Skeletal muscle cell (primary cell): ENCODE measurements at places on chromosomes 6 and 20.
A peak's percentile ranks its signal among the peaks of the same experiment; 100 is the strongest.

DNA sequence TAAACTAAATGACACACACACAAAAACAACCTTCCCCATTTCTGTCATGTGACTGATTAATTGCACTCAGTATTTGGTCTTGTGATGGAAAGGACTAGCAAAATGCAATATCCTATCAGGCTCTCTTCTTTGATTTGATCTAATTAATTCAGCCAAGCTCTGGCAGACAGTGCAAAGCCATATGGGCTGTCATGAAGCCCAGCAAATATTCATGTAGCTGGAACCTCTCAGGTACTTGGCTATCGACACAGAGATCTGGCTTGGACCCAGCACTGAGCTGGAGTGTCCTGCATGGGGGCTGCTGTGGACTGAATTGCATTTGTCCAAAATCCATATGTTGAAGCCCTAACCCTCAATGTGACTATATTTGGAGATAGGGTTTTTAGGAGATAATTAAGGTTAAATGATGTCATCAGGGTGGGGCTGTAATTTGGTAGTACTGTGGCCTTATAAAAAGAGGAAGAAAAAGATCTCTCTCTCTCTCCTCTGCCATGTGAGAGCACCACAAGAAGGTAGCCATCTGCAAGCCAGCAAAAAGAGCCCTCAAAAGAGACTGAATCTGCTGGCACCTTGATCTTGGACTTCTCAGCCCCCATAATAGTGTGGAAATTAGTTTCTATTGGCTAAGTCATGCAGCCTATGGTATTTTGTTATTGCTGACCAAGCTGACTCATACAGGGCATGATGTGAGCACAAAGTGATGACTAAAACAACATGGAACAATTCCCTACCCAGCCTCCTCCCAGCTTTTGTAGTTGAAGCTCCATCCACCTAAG lies 77.1 kb downstream of the STMND1 start:
- DNase-seq, result no peak

DNA sequence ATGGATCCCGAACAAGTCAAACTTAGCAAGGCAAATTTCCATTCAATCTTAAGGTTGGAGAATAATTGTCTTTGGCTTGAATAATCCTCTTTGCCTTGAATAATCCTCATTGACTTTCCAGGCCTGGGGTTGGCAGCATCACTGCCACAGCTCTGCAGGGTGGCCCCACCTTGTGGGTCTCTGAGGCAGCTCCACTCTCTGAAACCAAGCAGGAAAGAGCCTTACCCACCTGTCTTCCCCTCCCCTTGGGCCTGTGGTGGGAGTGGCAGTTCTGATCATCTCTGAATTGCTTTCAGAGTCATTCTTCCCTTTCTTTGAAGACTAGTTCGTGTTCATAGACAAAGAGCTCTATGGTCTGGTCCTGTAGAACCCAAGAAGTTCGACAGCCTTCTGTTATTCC lies 47.5 kb downstream of the KCNQ5 start:
- DNase-seq, result no peak

GRCh38 chr6:5838656-5839396 lies 167.9 kb downstream of the NRN1 start:
- no peak for DNase-seq

DNA sequence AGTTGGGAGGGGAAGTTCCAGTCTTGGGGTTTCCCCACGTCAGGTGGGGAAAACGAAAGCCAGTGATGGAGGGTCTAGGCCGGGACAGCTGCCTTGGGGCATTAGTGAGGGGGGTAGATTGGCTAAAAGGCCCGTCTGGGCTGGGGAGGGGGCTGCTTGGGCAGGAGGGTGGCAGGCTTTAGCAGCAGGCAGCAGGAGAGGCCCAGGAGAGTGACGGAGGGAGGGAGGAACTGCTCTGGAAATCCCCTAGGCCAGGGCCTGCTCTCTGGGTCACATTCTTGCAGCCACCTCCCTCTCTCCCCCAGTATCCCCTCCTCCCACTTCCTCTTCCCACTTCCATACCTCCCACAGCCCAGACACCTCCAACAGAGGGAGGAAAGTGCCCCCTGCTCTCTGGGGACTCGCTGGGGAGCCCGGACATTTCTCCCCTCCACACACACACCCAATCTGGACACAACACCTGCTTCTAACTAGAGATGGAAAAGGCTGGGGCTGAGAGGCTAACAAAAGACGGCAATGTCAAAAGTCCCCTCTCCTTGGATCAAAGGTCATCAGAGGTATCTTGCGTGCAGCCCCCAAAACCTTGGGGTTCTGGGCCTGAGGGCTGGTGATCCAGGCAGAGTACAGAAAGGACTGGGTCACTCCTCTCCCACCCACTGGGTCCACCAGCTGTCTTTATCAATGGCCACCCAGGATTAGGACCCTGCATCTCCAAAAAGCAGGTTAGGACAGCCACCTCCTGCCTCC lies 1.8 kb downstream of the NFKBIE start:
- no peak for DNase-seq

DNA sequence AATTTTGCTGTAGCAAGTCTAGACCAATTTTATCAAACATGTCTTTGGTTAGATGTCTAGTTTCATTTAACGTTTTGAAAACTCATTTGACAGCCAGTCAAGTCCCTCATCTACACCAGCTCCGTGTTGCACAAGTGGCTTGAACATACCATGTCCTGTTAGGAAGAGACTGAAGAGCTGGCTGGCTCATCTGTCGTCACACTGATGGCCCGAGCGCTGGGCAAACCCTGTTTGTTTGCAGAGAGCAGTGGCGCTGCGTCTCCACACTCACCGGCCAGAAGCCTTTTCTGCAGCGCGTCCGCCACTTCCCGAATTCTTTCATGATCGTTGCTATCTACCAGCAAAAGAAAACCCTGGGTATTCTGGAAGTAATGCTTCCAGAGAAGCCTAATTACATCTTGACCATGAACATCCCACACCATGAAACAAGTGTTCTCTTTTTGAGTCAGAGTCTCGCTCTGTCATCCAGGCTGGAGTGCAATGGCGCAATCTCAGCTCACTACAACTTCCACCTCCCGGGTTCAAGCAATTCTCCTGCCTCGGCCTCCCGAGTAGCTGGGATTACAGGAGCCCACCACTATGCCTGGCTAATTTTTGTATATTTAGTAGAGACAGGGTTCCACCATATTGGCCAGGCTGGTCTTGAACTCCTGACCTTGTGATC lies 10.7 kb upstream of the TCFL5 start:
- DNase-seq, result no peak

DNA sequence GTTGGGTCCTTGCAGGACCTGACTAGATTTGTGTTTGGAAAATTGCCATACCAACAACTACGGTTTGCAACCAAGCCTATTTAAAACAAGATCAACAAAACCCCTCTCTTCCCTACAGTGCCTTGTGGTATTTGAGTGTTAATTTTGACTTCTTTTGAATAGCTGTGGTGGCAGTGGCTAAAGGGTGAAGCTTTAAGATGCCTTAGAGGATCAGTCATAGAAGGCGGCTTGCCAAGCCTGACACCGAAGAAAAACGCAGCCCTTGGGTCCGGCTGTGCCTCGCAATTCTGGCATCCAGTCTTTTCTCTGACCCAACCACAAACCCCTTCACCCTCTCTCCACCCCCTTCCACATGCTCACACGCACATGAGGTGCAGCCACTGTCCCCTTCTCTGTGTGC lies 32.6 kb downstream of the BMP6 start:
- DNase-seq, result peak; percentile 83

DNA sequence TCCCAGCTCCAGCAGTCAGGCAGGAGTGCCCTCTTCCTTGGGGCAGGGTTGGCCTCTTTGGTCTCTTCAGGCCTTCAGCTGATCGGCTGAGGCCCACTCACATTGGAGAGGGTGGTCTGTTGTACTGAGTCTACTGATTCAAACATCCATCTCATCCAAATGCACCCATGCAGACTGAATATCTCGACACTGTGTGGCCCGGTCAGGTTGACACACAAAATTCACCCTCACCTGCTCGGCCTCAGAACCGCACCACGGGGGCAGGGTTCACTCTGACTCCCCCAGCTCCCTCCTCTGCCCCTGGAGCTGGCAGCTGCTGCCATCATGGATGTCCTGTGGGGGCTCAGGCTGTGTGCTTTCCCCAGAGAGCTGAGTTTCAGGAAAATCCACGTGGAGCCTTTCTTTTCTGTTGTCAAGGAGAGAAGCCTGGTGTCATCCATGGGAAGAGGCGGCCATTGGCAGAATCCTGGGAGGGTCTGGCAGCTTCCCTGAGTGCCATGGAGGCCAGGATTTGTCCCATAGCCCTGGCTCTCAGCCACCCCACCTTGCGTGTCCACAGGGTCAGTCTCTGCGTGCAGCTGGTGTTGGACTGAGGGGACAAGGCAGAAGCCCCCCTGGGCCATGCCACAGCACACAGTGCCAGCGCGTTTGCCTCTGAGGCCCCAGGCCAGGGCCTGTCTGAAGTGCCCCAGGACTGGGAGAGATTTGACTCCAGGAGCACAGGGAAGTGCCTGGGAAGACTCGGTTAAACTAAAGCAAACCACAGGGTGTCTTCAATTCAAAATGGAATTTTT lies 114.1 kb downstream of the ERMARD start:
- no peak for DNase-seq

GRCh38 chr20:17941087-17941825 lies 27.3 kb downstream of the SNX5 start:
- DNase-seq, result no peak

DNA sequence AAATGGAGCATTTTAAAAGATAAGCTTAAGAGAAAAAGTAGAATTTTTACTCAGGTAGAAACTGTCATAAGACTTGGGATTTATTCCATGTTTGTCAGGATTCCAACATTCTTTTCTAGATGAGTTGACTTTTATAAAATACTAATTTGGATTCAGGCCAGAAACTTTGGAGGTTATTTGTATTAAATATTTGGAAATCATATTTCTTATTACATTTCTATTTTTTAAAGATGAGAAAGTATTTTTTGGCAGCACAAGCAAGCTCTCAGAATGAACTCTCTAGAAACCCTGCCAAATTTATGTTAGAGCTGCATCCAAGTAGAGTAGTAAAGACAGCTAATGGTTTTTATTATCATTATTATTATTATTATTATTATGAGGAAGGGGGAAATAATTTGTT lies 1014.9 kb upstream of the GJE1 start:
- DNase-seq, result no peak

DNA sequence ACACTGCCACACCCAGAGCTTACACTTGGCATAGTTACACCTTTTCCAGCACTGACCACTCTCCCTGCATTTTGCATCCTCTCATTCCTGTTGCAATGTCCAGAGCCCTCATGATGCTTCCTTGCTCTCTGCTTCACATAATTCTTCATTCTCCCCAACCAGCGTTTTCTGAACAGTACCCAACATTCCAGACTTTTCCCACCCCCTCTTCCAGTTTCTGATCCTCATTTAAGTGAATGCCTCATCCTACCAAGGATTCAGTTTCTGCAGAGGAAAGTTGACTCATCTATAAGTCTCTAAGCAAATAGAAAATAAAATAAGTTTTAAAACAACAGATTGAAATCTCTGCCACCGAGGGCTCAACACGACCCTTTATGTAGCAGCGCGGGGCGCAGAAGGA lies 321.3 kb upstream of the TCF21 start:
- no peak for DNase-seq

- DNase-seq, result no peak
Measured at GRCh38 chr20:50358971-50359370, 151.2 kb upstream of the PTPN1 start.

GRCh38 chr20:53814060-53814459 lies 220.4 kb upstream of the ZNF217 start:
- DNase-seq, result no peak

DNA sequence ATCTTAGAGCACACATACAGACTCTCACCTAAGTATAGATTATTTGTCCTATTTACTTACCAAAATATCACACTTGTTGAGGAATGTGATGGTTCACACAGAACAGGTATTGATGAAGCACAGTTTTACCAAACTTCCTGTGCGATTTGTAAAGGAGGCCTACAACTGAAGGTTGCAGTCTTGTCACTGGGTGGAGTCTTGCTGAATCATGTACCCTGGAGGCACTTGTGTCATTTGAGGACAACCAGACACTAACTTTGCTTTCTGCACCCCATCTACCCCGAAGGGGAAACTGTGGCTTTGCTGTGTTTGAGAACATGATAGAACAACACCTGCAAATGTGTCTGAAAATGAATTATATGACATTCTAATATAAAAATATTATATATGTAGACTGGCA lies 32.4 kb upstream of the HINT3 start:
- DNase-seq, result no peak

DNA sequence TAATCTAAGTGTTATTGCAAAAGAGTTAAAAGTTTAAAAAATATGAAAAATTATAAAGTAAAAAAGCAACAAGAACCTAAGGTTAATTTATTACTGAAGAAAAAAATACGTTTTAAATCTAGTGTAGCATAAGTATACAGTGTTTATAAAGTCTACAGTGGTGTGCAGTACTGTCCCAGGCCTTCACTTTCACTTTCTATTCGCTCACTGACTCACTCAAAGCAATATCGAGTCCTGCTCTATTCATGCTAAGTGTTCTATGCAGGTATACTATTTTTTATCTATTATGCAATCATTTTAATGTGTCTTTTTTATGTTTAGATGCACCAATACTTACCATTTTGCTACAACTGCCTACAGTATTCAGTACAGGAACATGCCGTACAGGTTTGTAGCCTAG lies 113.0 kb downstream of the MANEA start:
- DNase-seq, result no peak

GRCh38 chr6:16496991-16497801 lies 258.8 kb downstream of the GMPR start:
- no peak for DNase-seq

DNA sequence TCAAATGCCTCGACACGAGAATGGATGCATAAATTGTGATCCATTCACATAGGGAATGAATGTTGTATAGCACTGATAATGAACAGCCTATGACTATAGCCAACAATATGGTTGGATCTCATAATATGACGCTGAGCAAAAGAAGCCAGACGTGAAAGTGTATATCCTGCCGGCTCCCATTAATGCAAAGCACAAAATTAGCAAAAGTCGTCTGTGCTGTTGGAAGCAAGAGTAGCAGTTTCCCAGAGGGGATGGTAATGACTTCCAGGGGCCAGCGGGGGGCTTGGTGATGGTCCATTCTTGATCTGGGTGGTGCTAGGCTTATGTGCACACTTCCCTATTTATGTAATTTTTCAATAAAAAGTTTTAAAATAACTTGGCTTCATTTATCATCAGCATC lies 1.0 kb upstream of the TAGAP start:
- no peak for DNase-seq

DNA sequence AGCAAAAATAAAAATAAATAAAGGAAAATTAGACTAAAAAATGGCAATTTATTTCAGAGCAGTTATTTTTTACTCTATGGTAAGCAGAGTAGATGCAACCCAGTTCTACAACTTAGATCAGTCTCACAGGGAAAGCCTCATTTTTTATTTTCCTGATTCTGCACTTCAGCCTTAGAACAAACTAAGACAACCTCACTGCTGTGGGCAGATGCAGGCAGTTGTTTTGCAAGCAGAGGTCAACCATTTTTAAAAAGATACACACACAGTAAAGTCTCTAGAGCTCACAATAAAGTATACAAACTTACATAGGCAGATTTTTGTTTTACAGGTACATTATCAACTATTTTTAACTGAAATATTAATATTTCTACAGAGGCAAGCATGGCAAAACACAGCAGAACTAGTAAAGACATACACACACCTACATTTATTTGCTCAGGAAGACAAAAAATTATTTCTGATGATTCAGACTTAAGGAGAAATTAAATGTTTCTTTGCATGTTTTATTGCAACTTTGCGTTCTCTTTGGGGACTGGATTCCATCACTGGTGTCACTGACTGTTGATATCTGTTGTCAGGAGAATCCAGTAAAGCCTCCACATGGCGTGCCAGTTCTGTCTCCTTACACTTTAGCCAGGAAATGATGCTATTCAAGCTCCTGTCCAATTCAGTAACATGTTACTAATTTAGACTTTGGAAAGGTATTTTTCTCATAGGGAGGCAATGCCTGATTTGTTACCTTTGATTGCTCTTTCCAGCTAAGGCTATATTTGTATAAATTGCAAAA lies 102.7 kb downstream of the TRDN start:
- no peak for DNase-seq
